NCI-H446 treated with DMSO at 0.1 percent for 48 hours (cell line): ENCODE measurements at places on chromosomes 16 and 17.

DNA sequence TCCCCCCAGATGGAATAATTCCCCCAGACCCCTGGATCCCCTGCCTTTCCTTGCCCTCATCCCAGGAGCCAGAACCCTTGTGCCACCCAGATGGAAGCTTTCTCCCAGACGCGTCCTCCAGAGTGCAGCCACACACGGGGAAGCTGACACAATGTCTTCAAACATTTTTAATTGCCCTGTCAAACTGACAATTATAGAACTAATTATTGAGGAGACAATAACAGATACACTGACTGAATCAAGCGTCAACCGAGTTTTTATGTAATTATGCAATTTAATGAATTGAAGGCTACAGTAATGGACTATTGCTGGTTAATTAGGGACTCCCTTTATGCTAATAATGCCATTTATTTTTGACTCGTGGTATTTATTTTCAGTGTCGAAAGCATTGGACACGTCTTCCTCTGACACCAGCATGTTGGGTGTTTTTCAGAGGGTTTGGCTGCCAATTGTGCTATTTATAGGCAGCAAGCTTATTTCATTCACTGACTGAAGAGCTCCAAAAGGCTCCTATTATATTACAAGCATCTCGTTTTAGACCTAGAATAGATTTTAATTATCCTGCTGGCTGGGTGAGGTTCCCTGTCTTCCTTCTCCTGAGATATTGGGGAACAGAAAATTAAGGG lies 298.2 kb upstream of the C16orf82 start:
- DNase-seq, result no peak

GRCh38 chr16:53131050-53131362 lies 76.2 kb downstream of the CHD9 start:
- DNase-seq, result no peak

GRCh38 chr17:19487024-19487600 lies 46.5 kb upstream of the SLC47A1 start:
- DNase-seq, result no peak

DNA sequence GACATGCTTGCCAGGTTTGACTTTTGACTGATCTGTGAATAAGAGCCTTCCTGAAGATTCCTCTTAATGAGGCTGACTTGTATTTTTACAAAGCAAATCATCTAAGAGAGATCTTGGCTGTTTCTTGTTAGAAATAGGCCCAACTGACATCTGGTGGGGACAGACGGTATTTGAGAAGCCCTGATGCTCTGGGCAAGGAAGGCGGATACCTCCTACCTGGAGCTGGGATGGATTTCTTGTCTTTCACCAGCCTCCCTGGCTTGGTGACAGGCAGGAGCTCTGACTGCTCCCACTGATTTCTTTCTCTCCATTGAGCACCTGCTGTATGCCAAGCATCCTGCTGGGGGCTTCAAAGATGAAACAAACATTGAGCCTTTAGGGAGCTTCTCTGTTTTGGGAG lies 40.4 kb downstream of the AKAP1 start:
- DNase-seq, result no peak

DNA sequence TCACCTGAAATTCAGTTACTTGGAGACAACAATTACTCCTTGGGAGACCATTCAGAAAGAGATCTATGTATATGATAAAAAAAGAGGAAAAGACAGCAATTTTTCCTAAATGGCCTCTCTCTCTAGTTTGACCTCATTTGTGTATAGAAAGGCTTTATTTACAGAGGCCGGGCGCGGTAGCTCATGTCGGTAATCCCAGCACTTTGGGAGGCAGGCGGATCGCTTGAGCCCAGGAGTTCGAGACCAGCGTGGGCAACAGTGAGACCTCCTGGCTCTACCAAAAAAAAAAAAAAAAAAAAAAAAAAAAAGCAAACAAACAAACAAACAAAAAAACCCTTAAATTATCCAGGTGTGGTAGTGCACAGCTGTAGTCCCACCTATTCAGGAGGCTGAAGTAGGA lies 20.7 kb downstream of the GRB2 start:
- DNase-seq, result no peak

GRCh38 chr16:58449768-58450167 lies 50.2 kb upstream of the NDRG4 start:
- no peak for DNase-seq

GRCh38 chr16:64416216-64417005 lies 705.5 kb downstream of the CDH11 start:
- peak; percentile 39 for DNase-seq

GRCh38 chr17:35614810-35615209 lies 27.7 kb downstream of the AP2B1 start:
- DNase-seq, result no peak

GRCh38 chr17:12330456-12330855 lies 309.8 kb downstream of the MAP2K4 start:
- no peak for DNase-seq

GRCh38 chr17:57328109-57328882 lies 72.0 kb downstream of the MSI2 start:
- DNase-seq, result no peak

- DNase-seq, result no peak
Measured at GRCh38 chr17:7579834-7580603, 581 bp downstream of the CD68 start.

DNA sequence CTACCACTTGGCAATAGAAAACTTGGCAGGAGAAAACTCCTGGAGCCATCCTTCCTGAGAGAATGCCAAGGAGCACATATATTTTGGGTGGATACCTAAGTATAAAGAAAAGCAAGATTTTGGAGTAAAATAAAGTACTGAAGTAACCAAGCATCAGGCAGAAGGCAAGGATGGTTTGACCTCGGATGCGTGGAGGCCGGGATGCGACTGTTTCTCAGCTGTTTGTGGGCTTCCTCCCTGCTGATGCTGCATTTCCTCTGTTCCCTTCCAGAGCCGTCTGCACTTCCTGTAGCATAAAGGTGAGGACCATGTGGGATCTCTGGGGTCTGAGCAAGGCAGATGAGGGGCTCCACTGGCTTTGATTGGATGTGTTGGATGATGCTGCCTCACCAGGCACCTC lies 5.5 kb upstream of the TCF25 start:
- no peak for DNase-seq
